ENCODE measurements at places on chromosomes 2 and 18.

DNA sequence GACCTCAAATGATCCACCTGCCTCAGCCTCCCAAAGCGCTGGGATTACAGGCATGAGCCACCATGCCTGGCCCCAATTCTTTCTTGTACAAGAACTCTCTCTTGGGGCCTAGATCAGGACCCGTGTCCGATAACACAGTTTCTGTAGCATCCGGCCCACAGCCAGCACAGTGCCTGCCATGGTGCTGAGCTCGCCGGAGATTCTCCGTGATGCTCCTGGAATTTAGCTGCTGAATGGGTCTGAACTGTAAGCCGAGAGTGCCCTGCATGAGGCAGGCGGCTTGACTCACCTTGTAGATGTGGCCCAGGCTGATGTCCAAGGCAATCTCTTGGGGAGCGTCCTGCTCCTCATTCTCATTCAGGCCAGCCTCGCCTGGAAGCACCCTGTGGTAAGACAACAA is 53.3 kb upstream of the SEMA4C start:
- no peak for DNase-seq

DNA sequence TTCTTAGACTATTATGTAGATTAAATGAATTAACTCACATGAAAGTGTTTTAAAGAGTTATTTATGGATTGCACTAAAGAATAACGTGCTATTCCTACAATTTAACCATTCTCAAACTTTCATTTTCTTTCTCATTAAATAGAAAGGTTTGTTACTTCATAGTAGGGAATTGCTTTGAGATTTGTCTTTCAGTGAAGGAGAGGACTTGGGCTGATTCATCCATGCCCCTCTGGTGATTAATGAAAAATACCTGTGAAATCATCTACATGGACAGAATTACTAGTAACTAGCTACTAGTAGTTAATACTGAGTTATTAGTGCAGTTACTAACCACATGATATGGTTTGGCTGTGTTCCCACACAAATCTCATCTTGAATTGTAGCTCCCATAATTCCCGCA is 275.8 kb upstream of the CDH20 start:
- no peak for DNase-seq

DNA sequence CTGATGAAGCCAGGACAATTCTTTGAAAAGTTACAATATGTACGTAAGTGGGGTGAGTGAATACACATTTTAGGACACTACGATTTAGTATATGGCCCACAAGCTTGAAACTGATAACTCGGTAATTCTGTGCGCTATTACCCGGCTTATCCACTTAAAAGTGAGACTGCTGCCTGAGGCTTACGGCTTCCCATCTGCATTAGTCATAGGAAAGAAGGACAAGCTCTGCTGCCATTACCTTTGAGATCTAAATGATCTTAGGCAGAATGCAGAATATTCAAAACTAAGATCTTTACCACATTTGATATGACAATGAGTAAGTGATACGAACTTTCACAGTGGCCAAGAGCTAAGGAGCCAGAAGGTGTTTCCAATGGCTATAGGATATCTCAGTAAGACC is 133.3 kb downstream of the GAREM1 start:
- no peak for DNase-seq

DNA sequence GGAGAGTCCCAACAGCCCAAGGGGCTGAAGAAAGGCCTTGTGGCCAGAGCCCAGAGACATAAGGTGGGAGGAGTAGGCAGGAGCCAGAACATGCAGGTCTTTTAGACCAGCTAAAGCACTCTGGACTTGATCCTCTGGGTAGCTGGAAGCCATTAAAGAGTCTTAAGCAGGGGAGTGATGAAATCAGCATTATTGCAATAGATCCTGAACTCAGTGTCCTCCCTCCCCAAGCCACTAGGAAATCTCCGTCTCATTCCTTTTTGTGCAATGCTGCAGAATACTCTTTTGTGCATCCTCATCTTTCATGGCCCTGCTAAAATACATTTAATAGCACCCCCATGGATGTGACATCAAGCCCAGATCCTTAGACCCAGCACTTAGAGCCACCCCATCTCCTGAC is 58.6 kb upstream of the ZCCHC2 start:
- DNase-seq, result no peak

DNA sequence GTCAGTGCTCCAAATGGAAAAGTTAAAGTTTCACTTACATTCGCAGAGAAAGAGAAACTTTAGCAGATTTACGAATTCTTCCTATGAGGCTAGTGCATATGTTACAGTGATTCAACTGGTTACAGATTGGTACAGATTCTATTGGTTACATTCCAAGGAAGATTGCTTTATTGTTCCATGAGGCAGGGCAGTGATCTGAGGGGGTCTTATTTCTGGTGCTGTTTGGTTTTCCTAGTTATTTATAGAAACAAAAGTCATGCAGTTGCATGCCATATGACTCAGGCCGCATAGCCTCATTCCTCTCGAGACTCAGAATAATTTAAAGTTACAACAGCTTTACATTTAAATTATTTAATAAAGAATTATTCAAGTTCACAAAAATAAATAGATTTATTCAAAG is 385.4 kb upstream of the SYT4 start:
- no peak for DNase-seq

DNA sequence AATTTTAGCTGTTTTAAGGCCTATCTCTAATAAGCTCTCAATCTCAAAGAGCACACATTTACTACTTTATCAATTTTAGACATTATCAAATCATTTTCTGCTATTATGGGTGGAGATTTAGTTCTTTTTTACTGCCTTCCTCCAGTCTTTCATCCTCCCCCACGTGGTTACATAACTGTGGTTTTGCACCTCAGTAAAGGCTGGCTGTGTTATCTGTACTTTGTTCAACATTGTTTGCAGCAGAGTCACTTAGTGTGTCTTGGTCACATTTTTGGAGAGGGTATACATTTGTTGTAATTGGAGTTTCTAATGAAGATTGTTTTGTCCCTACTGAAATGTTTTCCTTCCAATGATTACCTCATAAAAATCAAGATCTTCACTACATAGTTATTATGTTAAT is 549.6 kb upstream of the CELF4 start:
- DNase-seq, result no peak

GRCh38 chr2:96247009-96247408 is 18.8 kb downstream of the TMEM127 start:
- no peak for DNase-seq

DNA sequence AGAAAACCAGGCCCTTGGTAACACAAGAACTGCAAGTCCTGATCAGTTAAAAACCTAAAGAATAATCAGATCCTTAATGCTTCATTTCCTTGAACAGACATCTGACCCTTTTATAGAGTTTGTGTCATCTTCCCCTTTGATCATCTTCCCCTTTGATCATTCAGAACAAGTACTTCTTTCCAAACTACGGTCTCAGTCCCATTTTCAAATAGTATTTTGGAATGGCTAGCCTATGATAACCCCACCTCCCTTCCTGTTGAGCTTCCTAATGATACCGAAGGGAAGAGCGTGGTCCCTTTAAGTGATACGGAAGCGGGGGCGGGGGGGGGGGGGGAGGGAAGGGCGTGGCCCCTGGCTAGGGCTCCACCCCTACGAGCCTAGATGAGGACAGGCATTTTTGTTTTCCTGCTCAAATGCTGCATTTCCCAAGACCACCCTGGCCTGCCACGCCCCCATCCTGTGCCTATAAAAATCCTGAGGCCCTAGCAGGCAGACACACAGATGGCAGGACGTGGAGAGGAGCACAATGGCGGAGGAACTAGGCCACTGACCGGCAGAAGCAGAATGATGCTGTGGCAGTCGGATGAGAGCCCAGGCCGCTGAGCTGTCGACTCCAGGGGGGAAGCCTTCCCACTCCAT is 24.1 kb upstream of the CHRNA1 start:
- DNase-seq, result no peak

- no peak for DNase-seq
Observed at GRCh38 chr2:128593879-128594650, 275.4 kb upstream of the HS6ST1 start.

DNA sequence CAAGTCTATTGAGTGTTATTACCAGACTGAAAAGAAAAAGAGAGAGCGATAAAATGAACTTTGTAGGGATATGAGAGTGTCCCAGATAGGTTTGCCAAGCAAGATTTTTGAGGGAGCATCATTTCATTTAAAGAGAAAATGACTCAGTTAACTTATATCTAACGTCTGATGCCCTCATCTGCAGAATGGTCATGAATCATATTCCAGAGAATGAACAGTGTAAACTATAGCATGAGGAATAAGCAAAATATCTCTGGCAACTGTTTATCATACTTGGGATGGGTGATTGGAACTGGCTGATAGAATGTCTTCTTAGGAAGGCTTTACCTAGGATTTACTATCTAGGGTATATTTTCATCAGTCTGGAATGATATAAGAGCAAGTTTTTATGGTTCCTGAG is 289.4 kb downstream of the CMPK2 start:
- no peak for DNase-seq

- no peak for DNase-seq
Observed at GRCh38 chr2:99977966-99978365, 164.4 kb downstream of the AFF3 start.

DNA sequence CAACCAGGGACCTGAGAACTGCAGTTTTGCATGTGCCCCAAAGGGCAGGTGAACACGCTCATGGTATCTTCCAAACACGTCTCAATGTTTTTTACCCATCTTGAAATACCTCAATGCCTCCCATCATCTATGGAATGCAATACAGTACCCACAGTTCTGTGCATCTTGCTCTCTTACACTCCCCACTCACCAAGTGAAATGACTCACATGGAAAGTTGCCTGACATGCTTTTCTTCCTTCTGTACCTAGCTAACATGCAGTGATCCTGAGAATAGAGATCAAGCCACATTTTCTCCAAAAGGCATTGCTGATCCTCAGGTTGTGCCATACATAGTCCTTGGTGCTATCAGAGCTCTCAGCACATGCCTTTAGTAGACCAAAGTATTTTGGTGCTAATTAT is 373.9 kb downstream of the GPD2 start:
- no peak for DNase-seq

DNA sequence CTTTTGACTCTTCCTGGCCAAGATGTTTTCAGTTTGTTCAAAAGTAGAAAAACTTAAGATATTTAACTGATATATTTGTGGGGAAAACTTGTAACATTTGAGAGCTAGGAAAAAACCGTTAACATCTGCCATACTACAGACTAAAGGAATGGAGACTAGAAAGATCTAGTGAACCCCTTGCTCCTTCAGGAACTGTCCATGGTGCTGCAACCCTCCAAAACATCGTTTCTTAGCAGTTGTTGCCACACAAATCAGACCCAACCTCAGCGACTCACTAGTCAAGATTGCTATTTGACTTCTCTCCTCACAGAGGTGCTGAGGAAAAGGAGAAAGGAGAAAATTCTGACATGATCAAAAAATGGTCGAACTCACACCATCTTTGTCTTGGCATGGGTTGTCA is 393.8 kb upstream of the LYPD1 start:
- DNase-seq, result no peak

DNA sequence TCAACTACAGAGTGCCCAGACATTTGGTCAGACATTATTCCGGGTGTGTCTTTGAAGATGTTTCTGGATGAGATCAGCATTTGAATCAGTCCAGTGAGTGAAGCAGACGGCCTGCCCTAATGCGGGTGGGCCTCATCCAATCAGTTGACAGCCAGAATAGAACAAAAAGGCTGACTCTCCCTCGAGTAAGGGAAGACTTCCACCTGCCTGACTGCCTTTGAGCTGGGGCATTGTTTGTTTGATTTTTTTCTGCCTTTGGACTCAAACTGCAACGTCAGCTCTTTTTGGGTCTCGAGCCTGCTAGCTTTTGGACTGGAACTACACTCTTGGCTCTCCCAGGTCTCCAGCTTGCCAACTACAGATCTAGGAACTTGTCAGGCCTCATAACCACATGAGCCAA is 111.7 kb upstream of the AGAP1 start:
- no peak for DNase-seq

GRCh38 chr18:40738321-40738880 is 1216.6 kb upstream of the PIK3C3 start:
- DNase-seq, result no peak

- no peak for DNase-seq
Observed at GRCh38 chr2:55224761-55225261, 7.3 kb downstream of the CLHC1 start.

DNA sequence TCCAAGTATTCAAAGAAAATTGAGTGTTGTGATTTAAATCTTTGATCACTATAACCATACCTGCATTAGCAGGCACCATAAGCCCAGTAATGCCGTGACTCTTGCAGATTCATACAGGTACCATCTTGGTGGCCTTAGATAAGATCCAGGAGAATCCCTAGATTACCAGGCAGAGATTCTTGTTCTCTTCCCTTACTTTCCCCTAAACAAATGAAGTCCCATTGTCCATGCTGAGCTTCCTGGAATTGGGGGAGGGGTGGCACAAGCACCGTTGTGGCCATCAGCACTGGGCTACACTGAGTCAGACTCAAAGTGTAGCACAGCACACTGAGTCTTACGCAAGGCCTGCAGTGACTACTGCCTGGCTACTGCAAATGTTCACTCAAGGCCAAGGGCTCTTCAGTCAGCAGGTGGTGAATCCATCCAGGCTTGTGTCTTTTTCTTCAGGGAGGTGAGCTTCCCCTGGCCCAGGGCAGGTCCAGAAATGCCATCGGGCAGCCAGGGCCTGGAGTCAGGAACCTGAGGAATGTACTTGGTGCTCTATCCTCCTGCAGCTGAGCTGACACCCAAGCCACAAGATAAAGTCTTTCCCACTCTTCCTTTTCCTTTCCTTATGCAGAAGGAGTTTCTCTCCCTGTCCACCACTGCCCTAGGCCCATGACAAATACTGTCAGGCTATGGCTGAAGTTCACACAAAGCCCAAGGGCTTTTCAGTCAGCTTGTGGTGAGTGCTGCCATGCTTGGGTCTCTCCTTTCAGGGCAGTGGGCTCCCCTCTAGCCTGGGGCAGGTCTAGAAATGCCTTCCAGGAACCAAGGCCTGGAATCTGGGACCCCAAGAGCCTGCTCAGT is 52.6 kb downstream of the CD28 start:
- no peak for DNase-seq

DNA sequence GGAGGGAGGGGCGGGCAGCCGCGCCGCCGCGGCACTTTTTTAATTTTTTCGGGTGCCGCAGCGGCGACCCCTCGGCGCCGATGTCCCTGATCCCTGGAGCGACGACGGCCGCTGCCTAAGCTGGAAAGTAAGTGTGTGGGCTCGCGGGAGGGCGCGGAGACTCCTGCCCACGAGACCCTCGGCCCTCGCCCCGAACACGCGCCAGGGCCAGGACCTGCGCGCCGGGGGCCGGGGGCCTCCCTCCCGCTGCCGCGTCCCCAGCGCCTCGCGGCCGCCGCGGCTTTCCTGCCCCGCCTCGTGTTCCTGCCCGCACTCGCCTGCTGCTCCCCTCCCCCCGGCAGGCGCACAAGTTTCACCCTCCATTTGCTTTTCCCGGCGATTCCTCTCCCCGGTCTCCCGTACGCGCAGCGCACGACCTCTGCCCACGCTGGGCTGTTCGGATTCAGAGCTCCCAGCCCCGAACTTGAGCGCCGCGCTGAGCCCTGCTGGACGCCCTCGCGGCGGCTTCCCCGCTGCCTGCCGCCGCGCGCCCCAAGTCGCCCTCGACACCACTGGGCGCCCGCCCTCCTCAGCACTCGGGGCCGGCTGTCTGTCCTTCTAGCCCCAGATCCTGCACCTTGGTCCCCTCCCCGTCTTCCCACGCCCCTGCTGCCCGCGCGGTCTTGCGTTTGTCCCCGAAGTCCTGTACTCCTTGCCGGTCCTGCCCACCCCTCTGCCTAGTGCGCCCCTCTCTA is 507 bp downstream of the PKP4 start:
- peak; percentile 40 for DNase-seq

GRCh38 chr2:97848306-97848705 is 134.9 kb downstream of the ZAP70 start:
- DNase-seq, result no peak
